ENCODE measurements at places on chromosomes 5 and 9. TPM values are rescaled to one million over a fixed set of nuclear protein-coding genes. Genes with fewer than 3 reads are reported as not detected.

Gene CTXN3
- total RNA-seq = not detected

Gene TAF11L12
- total RNA-seq = not detected

Gene SLC22A4
- total RNA-seq = 1.7 TPM

Gene SPINK7
- not detected for total RNA-seq

Gene PCDHAC1
- not detected for total RNA-seq

Gene FBP2
- not detected for total RNA-seq

Gene AIF1L
- 23.3 TPM for total RNA-seq

Gene PFDN1
- 82.3 TPM for total RNA-seq

Gene GBGT1
- 0.14 TPM for total RNA-seq

Gene ENHO
- total RNA-seq = 1.00 TPM

Gene MYMK
- total RNA-seq = not detected

Gene APC
- 28.6 TPM for total RNA-seq

Gene BRIX1
- total RNA-seq = 61.1 TPM

Gene OBP2A
- not detected for total RNA-seq

Gene OSMR
- total RNA-seq = not detected

Gene ODF2
- 34.6 TPM for total RNA-seq

Gene PTGR1
- 46.9 TPM for total RNA-seq

Gene IL17B
- not detected for total RNA-seq
